ENCODE measurements at places on chromosomes 5 and 9.

GRCh38 chr5:138944527-138945322 is 69.6 kb upstream of the LRRTM2 start:
- DNase-seq = no peak

- DNase-seq = no peak
These were observed 210.1 kb downstream of the PAX5 start for GRCh38 chr9:36823934-36824333.

DNA sequence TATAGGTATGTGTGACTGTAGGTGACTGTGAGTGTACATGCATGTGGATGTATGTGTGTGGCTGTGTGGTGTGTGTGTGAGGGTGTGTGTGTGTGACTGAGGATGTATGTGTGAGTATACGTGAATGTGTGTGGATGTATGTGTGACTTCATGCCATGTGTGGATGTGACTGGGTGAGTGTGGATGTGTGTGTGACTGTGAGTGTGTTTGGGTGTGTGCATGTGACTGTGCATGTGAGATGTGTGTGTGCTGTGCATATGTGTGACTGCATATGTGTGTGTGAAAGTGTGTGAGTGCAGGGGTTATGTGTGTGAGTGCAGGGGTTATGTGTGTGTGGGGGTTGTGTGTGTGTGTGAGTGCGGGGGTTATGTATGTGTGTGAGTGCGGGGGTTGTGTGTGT is 42.3 kb downstream of the RXRA start:
- DNase-seq = no peak

- no peak for DNase-seq
These were observed 1118.6 kb upstream of the DMAC1 start for GRCh38 chr9:8917956-8918739.

GRCh38 chr5:34534523-34535103 is 121.5 kb upstream of the RAI14 start:
- no peak for DNase-seq

DNA sequence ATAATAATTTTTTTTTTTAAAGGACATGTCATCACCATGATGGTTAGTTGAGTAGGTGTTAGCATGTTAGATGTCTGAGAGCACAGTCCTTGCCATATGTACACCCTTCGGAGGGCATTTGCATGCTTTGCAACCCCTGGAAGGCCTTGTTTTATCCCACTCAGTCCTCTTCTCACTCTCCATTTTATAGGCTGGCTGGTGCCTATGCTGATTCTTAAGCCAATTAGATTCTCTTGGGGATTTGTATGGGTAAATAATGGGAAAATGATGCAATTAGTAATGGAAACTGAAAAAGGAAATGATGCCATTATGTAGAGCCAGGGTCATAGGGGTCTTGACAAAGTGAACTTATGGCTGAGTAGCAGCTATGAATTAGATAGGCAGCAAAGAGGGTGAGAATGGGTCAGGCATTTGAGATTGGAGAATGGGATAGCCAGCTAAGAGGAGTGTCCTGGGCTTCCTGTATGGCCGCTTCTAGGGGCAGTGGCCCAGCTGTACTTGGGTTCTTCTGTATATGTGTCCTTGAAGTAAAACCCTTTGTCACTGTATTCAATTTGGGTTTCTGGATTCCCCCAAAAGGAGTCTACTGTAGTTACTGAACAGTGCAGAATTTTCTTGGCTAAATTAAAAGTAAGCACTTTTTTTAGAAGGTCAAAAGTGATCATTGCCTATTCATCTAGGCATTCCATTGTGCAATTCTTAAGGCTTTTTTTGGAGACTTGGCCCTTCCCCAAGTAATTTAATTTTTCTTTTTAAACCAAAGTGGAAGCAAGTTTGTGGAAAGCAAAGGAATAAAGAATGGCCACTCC is 31.6 kb downstream of the LRRTM2 start:
- no peak for DNase-seq

DNA sequence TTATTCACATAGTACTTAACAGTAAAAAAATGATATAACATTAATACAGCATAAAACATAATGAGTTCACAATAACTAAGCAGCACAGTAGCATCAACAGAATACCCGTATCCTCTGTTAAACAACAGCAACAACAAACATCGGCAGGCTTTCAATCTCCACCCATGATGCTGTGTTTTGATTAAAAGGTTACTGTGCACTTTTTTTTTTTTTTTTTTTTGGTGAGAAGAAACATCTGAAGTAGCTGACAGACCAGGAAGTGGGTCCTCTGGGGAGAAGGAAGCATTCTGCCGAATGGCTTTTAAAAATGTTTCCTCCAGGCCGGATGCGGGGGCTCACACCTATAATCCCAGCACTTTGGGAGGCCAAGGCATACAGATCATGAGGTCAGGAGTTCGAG is 282.3 kb downstream of the EPB41L4A start:
- DNase-seq = no peak

DNA sequence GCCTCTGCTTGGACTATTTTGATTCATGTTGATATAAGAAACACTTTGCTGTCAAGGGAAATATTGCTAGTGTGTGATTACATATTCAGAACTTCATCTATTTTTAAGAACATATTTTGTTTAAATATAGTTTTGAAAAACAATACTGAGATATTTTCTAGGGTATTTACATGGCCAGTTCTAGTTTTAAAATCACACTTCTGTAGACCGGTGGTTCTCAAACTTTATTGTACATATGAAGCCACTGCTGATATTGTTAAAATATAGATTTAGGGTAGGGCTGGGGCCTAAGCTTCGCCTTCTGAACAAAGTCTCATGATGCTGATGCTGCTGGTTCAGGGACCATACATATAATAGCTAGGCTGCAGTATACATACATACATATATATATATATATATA is 1000.0 kb downstream of the PTPRD start:
- no peak for DNase-seq

GRCh38 chr5:51433052-51433710 is 49.9 kb downstream of the ISL1 start:
- DNase-seq = no peak

DNA sequence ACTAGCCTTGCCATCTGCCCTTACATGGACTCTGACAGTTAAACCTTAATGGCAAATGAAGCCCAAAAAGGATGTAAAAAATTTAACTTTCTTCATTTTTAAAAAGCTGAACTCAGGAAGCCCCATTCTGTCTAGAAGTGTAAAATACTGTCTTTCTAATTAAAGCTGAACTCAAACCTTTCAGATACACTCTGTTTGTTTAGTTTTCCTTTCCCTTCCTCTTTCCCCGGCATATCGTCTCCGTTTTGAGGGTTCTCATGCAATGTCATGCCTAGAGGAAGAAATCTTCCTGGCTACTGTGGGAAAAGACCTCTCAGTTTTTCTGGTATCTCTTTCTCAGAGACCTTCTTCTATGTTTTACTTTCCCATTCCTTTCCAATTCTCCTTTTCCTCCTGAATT is 841.5 kb downstream of the DTWD2 start:
- DNase-seq = no peak

GRCh38 chr5:57693488-57694305 is 211.1 kb upstream of the ACTBL2 start:
- DNase-seq = no peak

GRCh38 chr9:131661568-131662288 is 78.1 kb downstream of the RAPGEF1 start:
- DNase-seq = no peak

- no peak for DNase-seq
These were observed 124.3 kb upstream of the SMARCA2 start for GRCh38 chr9:1890816-1891215.

- no peak for DNase-seq
These were observed 530.3 kb downstream of the RASEF start for GRCh38 chr9:82532504-82533180.

- DNase-seq = no peak
These were observed 96.8 kb upstream of the CCDC112 start for GRCh38 chr5:115393239-115393638.

GRCh38 chr9:91948101-91948596 is 1.9 kb downstream of the ROR2 start:
- no peak for DNase-seq

DNA sequence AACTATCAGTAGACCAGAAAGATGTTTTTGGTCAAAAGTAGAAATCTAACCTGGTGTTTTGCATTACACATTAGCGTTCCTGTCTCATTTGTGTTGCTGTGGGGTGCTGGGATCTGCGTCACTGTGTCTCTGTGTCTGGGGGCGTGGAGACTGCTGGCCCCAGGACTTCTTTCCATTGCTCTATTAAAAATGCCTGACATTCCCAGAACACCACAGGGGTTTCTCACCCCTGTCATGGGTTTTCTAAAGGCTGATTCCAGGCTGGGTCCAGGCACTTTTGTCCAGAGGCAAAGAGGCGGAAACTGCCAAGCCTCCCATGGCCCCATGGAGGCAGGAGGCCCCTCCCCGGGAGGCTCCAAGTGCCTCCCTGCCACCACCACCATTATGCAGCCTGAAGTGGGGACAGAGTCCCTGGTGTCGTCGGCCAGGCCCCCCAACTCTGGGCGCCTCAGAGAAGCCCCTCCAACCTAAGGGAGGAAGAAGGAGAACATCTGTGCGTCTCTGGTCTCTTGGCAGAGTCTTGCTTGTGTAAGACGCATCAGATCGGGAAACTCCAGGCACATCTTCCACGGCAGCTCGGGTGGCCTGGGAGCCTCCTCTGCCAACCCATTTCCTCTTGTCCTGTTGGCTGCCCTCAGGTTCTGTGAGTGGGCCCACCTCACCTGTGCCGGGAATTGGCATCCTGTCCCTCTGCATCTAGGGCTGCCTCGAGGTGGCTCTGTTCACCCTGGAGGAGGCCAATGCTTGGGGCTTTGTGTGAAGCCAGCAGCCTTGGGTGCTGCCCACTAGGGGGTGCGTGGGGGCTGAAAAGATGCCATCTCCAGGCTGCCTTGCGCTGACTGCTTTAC is 13.8 kb upstream of the PLEKHG4B start:
- peak; percentile 22 for DNase-seq

DNA sequence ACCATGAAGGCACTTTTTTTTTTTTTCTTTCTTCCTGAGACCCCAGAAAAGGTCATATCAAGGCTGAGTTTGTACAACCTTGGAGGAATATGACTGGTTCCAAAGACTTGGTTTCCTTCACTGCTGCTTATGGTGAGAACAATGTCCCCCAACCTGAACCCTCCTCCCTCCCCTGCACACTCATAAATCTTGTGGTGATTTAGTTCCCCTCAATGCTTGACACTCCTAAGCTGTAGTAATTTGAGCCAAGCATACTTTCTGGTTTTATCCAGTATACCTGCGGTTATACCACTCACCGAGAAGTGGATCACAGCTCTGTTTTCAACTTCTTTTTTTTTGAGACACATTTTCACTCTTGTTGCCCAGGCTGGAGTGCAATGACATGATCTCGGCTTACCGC is 149.9 kb upstream of the KLF4 start:
- no peak for DNase-seq

DNA sequence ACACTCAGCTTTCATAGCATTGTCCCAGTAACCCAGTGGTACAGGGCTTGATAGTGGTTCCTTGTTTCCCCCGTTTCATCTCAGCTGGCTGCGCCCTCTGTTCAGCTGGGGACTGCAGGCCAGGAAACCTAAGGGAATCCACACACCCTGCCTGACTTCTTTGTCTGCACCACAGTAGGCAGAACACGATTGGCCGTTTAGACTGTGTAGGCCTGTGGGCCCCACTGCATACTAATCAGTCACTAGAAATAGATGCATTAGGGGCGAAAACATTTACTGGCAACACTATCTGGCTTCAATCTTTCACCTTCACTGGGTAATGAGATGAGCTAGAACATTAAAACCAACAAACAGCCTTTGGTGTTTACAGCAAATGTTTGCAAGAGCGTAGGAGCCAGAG is 512.7 kb upstream of the BRINP1 start:
- DNase-seq = no peak

GRCh38 chr5:10339958-10340357 is 13.5 kb upstream of the MARCHF6 start:
- DNase-seq = no peak

GRCh38 chr5:69011910-69012309 is 81.9 kb upstream of the SLC30A5 start:
- no peak for DNase-seq

DNA sequence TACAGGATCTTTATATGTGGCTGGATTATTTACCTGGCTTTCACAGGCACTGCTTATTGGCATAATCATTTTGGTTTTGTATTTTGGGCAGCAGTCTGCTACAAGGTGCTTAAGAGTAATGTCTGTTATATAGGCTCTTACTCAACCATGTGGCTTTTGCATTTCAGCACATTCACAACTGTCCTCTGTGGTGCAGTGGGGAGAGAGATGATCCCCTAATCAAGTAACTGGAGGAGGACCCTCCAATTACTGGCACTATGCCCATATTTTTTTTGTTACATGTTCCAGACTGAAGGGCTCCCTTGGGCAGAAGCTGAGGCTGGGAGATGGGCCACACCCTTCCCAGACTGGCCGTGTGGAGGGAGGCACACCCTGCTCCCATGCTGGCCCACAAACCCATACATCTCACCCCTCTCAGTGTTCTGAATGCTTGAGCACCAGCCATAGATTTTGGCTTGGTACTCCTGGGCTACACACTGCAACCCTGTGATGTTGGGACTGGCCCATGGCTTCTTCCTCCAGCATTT is 173.5 kb downstream of the FAM174A start:
- no peak for DNase-seq

GRCh38 chr5:96064877-96065276 is 103.2 kb upstream of the ELL2 start:
- no peak for DNase-seq

- DNase-seq = no peak
These were observed 166.7 kb downstream of the DAB2IP start for GRCh38 chr9:121818016-121818661.

GRCh38 chr9:35664531-35665470 is at the start of gene ARHGEF39:
TSS of gene ARHGEF39 (minus strand) at chr9:35665195. CDS start at chr9:35665169, 26 bp downstream.
- DNase-seq = peak; percentile 71

DNA sequence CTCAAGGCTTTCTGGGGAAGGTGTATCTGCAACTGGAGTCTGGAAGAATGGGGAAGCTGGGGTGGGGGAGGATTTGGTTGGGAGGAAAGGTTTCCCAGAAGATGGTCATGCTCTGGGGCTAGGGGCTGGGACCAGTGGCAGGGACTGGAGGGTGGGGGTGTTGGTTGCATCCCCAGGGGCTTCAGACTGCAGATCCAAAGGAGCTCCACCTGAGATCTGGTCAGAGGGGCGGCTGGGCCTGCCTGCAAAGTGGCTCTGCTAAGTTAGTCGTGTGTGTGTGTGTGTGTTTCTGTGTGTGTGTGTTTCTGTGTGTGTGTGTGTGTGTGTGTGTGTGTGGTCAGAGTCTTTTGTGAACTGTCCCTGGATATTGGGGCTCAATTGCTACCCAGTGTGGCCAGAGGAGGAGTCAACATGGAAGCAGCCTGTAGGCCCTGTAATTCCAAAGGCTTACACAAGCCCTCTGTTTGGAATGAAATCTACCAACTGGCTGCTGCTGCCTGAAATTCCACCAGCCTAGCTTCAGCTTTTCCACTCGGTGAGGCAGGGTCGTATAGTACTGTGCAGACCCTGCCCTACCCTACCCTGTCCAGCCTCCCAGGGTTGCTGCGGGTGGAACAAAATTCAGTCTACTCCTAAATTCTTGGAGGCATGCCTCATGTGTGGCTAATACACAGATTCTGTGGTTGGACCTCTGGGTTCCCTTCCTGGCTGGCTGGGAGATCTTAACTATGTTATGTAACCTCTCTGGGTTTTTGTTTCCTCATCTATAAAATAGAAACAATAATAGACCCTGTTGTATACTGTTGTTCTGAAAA is 12.5 kb upstream of the SYNPO start:
- DNase-seq = no peak
